Endodermal cell (in vitro differentiated cells): ENCODE measurements at places on chromosomes 5 and 9. TPM values are rescaled to one million over a fixed set of nuclear protein-coding genes. Genes with fewer than 3 reads are reported as not detected.

SLC6A7 gene
- not detected in 3 replicates for total RNA-seq

LECT2 gene
- not detected in 3 replicates for total RNA-seq

SLC4A9 gene
- 0.27 and 0.79 TPM in 2 replicates for total RNA-seq

TAF1L gene
- total RNA-seq: not detected in 2 replicates

LHX2 gene
- total RNA-seq: 0.23 to 0.29 TPM (median 0.27 TPM) in 3 replicates

BSPRY gene
- total RNA-seq: 13.3 and 14.1 TPM in 2 replicates

ST6GALNAC6 gene
- total RNA-seq: 41.0 to 51.1 TPM (median 42.3 TPM) in 3 replicates

GOLGA1 gene
- 8.8 and 10.6 TPM in 2 replicates for total RNA-seq
